ENCODE measurements at places on chromosomes 5 and 9. TPM values are rescaled to one million over a fixed set of nuclear protein-coding genes. Genes with fewer than 3 reads are reported as not detected.

PALM2AKAP2 gene
- 3.9 TPM for total RNA-seq

TAF11L8 gene
- total RNA-seq: not detected

EMB gene
- total RNA-seq: 6.3 TPM

SLC6A7 gene
- total RNA-seq: not detected

FSTL4 gene
- 0.22 TPM for total RNA-seq

FUT7 gene
- not detected for total RNA-seq

TOR2A gene
- total RNA-seq: 13.3 TPM

C9orf50 gene
- 1.0 TPM for total RNA-seq

CDKN2A gene
- total RNA-seq: 3.0 TPM

OLFM1 gene
- 30.3 TPM for total RNA-seq

DNA sequence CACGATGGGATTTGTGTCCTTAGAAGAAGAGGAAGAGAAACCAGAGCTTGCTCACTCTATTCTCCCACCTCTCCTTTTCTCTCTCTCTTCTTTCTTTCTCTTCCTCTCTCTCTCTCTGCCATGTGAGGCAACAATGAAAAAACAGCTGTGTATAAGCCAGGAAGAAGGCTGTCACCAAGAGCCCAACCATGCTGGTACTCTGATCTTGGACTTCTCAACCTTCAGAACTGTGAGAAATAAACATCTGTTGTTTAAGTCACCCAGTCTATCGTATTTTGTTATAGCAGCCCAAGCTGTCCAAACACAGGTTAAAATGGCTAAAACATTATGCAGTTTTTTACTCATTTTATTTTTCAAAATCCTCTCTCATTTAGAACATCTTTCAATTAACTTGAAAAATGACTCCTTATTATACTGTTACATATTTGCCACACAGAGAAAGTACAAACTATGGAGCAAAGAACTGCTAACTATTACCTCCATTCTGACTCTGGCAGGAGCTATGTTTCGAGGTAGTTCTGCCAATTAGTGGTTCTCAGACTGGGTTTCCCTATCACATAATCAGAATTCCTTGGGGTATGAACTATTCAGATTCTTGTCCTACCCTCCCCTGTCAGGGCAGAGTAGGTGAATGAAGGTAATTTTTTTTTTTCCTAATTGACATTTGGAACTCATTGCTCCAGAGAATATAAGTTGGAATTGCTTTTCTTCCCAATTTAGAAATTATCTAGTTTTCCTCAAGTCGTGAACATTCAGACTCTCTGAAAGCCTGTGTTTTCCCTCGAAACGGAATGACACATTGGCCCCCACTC lies 434.6 kb downstream of the ENC1 start:
- no peak for DNase-seq

DNA sequence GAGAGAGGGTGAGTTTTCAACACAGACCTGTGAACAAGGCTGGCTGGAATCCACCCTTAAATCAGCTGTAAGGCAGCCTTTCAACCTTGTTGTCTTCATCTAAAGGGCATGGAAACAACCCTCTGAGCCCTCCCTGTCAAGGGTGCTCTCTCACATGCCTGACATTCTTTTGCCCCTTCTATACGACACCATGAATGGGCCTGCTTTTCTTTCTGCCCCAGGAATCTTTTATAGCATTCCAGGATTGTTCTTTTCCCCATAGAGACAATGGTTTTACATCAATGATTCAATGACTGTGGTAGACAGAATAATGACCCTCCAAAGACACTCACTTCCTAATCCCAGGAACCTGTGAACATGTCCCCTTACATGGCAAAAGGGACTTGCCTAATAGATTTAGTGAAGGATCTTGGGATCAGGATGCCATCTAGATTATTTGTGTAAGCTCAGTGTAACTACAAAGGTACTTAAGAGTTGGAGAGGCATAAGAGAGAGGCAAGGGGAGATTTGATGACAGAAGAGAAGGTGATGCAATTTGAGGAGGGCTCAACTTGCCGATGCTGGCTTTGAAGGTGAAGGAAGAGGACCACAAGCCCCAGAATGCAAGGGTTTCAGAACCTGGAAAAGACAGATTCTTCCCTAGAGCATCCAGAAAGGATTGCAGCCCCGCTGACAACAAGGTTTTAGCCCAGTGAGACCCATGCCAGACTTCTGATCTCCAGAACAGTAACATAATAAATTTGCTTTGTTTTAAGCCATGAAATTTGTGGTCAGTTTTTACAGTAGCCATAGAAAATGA lies 29.2 kb upstream of the HMHB1 start:
- no peak for DNase-seq

DNA sequence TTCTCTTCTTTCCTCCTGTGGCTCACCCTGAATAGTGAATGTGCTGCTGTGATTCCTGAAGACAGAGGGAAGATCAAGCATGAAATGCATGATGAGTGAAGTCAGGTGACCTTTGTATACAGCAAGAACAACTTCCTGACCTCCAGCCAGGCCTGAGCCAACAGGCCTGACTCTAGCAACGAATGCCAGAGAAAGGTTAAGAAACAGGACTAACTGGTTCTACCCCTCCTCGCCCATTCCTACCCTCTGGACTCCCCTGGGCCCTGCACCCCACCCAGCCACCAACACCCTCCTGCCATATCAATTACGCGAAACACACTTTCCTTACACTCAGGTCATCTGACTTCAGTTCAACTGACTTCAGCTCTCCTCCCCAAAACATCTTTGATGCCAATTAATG lies 4.9 kb downstream of the SUSD1 start:
- DNase-seq: no peak

GRCh38 chr5:180643191-180643851 lies 6.1 kb downstream of the FLT4 start:
- DNase-seq: no peak

DNA sequence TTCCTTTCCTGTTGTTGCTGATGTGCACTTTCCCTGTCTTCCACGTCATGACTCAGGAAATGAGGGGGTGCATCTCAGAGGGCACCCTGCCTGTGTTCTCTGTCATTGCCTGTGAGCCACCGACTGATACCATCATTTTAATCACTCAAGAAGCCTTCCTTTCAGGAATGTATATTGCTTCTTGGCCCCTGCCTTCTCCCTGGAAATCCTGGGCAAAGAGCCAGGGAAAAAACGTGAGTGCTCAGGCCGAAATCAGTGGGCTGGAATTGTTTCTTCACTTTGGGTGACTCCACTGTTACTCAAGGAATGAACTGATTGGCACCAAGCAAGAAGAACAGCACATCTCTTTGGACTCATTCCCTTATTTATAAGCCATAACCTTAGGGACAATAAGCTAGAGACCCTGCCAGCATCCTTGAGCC lies 126.1 kb downstream of the SNX18 start:
- DNase-seq: no peak

GRCh38 chr9:92253656-92254055 lies 39.8 kb downstream of the IARS1 start:
- no peak for DNase-seq

- DNase-seq: no peak
Measured at GRCh38 chr5:137348759-137349158, 150.4 kb downstream of the SPOCK1 start.

GRCh38 chr5:154642499-154643245 lies 112.5 kb upstream of the LARP1 start:
- DNase-seq: no peak

GRCh38 chr5:90680921-90681563 lies 122.4 kb downstream of the ADGRV1 start:
- no peak for DNase-seq

DNA sequence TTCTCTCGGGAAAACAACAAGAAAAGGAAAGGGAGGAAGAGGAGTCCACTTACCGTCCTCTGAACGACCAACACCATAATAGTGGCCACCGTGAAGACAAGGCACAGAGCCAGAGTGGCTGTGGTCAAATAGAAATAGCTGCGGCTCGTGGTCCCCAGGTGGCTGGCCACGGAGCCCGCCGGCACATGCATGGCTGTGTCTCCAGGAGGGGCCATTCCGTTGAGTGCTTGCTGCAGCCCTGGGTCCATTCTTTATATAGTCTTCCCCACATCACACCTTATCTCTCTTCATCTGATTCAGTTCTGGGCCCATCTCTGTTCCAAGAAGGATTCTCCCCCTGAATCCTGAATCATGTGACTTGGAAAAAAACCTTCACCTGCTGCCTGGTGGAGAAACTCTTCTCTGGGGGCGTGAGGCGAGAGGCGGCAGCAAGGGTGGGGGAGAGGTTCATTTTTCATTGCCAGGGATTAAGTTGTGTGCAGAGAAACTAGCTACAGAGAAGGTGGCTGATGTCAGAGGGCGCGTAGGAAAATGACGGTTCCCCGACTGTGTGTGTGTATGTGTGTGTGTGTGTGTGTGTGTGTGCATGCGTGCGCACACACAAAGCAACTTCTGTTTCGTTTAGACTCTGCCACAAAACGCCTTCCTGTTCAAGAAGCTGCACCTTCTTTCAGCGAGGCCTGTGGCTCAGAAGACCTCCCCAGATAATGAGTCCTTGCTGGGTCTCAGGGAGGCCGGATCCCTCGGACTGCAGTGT lies at the start of gene TNFSF8:
Gene TNFSF8, minus strand, starts transcription at position 536 of the 757 bp plus-strand sequence. Its CDS starts 288 bp downstream, at position 248.
- no peak for DNase-seq

DNA sequence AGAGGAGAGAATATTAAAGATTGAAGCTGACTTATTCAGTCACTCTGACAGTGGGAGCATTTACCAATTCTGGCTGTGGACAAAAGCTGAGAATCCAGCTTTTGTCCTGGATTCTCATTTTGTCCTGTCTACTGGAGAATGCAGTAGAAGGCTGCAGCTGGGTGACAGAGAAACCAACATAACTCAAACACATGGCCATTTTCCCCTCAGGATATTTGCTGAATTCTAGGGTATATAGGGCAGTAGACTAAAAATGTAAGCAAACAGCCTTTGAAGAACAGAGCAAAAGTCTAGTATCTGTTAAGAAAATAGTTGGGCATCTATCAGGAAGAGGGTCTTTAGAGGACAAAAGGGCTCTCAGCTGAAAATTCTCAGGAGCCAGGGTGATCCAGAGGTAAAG lies 20.6 kb downstream of the ZNF484 start:
- no peak for DNase-seq

Measured in tibial nerve (tissue), 4 donors.